NCI-H1105 (cell line): ENCODE measurements at places on chromosomes 16 and 17.

GRCh38 chr17:78268951-78269905 is 37.8 kb downstream of the TMEM235 start:
- DNase-seq, result no peak

DNA sequence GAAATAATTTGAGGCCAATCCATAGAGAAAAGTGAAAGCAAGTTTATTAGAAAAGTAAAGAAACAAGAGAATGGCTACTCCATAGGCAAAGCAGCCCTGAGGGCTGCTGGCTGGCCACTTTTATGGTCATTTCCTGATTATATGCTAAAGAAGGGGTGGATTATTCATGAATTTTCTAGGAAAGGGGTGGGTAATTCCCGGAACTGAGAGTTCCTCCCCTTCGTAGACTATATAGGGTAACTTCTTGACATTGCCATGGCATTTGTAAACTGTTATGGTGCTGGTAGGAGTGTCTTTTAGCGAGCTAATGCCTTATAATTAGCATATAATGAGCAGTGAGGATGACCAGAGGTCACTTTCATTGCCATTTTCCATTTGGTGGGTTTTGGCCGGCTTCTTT is 4.4 kb downstream of the DHRS7B start:
- DNase-seq, result no peak

DNA sequence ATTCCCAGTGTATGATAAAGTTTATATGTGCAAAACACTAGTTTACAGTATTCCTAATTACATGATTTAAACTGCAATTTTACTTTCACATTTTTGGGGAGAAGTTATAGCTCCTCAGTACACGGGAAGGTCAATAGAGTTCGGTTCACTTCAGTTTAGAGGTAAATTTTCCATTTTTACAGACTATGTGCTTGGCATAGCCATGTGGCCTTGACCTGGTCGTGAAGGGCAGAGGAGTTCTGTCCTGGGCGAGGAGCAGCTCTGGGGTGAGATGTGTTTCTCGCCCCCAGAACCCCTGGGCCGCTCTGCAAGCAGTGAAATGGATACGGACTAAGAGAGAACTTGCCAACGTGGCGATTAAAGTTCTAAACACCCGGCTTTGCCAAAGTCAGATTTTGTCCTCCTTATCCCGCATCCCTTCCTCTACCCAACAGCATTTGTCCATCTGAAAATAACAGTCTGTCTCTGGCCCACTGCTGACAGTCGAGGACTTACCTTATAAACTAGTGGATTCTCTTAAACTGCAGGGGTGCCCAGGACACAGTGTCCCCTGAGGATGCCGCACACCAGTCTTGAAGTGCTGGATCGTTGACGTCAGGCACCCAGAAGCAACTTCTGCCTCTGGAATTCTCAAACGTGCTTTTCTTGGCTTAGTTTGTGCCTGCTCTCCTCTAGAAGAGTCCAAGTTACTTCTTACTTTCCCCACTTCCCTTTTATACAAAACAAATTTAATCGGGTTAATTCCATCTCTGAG is 1.5 kb upstream of the SIAH1 start:
- no peak for DNase-seq

GRCh38 chr17:12538003-12538402 is 127.7 kb upstream of the MYOCD start:
- no peak for DNase-seq

DNA sequence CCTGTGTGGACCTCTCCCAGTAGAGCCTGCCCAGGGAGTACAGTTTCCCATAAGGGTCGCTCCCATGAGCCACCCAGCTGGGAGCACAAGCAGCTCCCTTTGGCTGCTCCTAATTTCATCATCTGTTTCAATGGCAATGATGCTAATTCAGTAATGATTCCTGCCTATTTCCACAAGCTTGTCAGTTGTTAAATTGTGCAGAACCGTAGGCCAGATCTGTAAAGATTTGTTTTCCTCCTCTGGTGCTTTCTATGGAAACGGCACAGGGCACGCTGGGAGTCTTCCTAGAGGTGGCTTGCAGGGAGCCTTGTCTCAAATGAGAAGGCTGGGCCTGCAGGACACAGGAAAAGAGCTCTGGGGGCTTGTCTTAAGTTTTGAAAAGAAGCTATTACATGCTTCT is 223.7 kb downstream of the CBLN1 start:
- no peak for DNase-seq

DNA sequence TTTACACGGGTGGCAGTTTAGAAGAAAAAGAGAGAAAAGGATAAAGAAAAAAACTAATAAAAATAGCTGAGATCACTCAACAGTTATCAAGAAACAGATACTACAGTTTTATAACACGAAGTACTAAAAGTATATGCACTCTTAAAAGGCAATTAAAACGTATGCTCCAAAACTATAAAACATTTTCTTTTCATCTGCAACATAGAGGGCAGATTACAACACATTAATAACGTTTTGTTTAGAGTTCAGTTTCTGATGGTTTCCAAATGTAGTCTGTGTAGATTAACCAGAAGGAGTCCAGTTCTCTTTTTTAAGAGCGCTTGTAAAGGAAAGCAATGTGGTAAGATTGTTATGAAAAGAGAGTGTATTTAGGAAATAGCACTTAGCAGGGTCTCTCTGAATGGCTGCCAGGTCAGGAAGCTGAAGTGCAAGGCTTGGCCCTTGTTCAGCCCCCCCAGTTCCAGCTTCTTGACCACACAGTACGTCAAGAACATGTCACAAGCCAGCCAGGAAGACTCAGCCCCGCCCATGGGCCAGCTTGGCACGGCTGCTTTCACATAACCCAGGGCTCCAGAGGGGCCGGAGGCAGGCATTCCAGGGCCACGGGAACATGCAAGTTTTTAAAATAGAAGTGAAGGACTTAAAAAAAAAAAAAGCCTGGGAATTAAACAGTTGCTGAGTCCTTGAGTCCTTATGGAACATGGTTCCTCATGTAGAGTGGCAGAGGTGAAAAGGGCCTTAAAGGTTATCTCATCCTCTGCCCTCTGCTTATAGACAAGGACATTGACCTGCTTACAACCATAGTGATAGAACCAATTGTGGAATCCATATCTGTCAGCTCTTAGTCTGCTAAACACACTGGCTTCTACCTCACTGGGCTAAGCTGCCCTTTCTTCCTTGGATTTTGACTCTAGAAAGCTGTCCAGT is 147.4 kb upstream of the TBX2 start:
- no peak for DNase-seq
